KBM-7 (cell line): ENCODE measurements at places on chromosomes 5 and 9.
A peak's percentile ranks its signal among the peaks of the same experiment; 100 is the strongest.

DNA sequence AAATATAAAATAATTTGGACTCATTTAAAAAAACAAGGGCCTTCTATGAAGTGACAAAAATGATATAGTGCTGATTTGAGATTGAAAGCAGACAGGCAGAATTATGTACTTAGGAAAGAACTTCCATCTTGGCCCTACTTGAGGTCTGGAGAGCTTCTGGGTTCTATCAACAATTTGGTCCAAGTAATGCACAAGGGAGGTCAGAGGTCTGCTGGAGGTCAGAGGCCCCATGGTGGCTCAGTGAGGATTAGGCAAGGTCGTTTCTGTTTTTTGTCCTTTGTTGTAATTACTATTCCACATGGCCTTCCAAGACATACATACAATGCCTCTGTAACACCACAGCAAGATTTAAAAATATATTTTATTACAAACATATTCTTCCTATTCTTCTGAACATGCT is 37.2 kb downstream of the NUDT12 start:
- no peak for DNase-seq

DNA sequence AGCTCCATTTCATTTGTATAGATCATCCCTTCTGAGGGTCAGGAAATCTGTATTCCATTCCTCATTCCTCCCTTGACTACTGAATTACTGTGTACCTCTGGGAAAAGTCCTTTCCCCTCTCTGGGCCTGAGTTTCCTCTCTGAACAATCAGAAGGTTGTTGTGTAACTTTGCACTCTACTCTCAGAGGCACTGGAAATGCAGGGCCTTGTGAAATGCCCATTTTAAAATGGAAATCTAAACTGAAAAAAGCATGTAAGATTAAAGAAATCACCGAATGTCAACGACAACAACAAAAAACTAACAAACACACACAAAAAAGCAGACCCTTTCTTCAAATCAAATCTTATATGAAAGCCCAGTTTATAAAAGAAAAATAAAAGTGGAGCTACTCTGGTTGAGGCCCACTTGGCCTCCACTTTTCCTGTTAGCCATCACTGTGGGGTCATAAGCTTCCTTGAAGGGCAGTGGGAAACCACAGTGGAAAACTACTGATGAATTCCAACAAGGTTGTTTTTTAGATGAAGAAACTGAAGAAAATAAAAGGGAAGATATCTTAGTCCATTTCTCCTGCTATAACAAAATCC is 21.6 kb upstream of the GRPEL2 start:
- DNase-seq: no peak

DNA sequence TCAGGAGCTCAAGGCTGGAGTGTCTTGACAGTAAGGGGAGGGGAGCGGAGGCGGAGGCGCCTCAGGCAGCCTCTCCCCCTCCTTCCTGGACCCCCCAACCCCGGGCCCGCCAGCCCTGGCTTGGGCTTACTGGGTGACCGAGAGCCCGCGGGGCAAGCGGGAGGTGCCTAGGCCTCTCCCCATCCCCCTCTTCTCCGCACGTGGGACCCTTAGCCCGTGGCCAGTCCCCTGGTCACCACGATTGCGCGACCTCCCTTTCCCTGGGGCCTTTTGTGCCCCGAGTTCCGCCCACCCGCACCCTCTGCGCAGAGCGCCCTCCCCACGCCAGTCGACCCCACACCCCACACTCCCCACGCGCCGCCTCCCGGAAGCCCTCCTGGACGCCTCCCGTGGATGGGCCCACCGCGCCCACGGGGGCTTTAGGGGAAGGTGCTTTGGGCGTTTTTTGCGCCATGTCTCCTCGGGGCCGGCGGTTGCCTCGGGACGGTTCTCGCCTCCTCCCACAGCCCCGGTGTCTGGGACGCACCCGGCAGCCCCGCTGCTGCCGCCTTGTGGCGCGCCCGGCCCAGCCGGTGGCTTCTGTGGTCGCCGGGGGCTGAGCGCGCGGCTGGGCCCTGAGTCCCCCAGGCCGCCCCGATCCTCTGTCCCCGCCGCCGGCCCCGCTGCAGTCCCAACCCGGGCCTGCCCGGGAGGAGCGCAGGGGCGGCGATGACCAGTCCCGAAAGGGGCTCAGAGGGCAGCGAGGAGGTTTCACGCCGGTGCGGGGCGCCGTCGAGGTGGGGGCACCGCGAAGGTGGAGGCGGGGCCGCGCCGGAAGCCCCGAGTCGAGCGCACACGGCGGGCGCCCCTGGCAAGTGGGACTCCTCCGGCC is 3.2 kb downstream of the TOR4A start:
- DNase-seq: no peak

DNA sequence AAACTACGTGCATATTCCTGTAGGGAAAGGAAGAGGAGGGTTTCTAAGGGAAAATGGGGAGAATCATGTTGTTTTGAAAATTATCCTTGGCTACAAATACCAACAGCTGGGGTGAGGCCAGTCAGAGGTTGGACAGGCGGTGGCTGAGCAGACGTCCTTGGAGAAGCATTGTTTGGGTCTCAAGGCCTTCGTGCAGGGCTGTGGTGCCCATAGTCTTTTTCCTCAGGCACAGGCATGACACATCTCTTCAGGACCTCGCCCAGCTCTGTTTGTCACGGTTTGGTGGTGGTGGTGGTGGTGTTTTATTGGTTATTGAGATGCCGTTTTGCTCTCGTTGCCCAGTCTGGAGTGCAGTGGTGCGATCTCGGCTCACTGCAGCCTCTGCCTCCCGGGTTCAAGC is 27.8 kb upstream of the EGFL7 start:
- DNase-seq: no peak

DNA sequence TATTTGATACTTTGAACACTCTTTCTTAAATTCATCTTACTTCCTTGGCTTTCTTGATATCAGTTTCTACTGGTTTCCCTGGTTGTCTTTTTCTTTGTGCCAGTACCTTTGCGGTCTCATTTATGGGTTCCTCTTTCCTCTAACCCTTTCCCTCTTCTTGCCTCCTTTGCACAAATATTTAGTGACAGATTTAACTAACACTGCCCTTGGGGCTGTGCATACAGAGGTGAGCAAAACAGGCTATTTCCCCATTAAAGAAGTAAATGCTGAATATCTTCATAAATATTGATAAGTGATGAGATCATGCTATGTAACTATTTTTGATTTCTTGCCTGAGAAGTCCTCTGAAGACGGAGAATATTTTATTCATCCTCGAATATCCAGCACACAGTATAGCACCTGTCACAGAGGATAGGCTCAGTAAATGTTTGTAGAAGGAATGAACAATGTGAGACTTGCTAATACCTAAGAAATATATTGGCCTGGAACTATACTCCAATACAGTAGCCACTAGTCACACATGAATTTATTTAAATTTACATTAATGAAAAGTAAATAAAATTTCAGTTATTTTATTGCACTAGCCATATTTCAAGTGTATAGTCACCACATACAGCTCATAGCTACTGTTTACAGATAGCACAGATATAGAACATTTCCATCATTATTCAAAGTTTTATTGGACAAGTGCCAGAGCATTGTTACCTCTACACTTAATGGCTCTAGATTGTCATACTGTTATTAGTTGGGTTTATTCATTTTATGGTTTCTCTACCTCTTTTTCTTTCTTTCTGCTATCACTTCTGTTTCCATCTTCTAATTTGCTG is 90.4 kb downstream of the RIC1 start:
- DNase-seq: peak; percentile 8

DNA sequence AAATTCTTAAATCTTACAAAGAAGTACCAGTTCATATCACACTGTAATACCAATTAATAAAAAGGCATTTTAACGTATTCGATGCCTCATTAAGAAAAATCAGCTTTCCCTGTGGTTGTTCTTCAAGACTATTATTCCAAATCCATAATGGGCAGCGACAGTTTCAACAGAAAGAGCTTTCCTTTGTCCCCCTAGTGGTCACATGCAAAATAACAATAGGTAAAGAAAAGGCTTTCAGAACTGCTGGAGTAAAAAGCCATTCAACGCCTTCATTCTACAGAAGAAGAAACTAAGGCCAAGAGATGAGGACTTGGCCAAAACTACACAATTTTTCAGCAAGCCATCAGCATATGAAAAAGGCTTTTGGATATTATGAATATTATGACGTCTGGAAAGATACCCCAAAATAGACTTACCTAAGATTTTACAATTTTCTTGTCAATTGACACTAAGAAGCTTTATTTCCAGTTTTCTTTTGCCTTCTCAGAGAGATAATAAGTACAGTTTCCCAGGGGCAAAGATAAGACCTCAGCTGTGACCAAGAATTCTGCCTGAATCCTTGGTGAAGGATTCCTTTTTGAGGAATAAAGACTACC is 6.7 kb upstream of the CDH6 start:
- peak; percentile 32 for DNase-seq

- DNase-seq: peak; percentile 46
Measured at GRCh38 chr5:151095341-151096000, 14.6 kb upstream of the TNIP1 start.

- peak; percentile 64 for DNase-seq
Measured at GRCh38 chr5:171957591-171958251, 48.7 kb downstream of the FBXW11 start.

GRCh38 chr9:21968331-21969010 is 25.7 kb downstream of the CDKN2A start:
- no peak for DNase-seq

DNA sequence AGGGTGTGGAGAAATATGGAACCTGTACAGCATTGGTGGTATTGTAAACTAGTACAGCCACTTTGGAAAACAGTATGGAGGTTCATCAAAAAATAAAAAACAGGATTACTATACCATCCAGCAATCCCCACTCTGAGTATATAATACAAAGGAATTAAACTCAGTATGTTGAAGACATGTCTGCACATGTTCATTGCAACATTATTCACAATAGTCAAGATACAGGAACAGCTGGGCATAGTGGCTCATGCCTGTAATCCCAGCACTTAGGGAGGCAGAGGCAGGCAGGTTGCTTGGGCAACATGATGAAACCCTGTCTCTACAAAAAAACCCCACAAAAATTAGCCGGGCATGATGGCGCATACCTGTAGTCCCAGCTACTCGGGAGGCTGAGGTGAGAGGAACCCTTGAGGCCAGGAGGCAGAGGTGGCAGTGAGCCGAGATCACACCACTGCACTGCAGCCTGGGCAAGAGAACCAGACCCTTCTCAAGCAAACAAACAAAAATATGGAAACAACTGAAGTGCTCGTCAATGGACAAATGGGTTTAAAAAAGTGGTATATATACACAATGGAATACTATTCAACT is 63.6 kb downstream of the TMEM174 start:
- no peak for DNase-seq

DNA sequence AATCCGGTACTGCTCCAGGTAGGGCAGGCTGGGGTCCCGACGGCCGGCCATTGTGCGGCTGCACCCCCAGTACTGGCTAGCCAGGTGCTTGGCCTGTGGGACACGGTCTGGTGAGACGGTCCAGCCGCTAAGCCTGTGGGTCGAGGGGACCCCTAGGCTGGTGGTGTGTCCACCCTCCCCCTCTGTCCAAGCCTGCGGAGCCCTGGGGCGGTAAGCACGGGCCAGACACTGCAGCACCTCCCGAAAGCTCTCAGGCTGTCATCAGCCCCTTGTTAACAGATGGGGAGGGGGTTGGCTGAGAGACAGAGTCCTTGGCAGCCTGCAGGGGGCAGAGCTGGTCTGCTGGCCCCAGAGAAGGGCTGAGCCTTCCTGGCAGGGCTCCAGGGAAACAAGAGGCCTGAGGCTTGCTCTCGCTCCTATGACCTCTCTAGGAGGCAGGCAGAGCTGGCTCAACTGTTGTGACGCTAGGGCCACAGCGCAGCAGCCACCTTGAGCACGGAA is 11.8 kb upstream of the MRNIP start:
- DNase-seq: peak; percentile 62

- peak; percentile 32 for DNase-seq
Measured at GRCh38 chr9:129757045-129757444, 4.2 kb upstream of the PTGES start.
